ENCODE measurements at places on chromosomes 12 and 14. TPM values are rescaled to one million over a fixed set of nuclear protein-coding genes. Genes with fewer than 3 reads are reported as not detected.

DNA sequence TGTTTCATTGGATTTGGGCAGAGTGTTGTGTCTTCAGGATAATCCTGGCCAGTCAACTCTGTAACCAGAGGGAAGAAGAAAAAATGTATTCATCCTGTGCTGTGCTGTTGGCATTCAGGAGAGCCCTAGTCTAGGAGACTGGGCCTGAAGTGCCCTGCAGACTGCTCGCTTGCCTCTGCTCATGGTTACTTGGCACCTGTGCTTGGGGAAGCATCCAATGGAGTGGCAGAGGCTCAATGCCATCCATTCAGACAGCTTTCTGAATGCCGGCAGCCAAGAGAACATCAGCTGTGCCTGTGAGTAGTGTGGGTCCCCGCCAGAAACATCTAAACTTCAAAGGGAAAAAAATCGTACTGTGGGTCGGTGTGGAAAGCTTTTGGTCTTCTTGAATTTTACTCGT is 124.2 kb downstream of the SRGAP1 start:
- DNase-seq = no peak

- DNase-seq = no peak
Observed at GRCh38 chr12:41804026-41804425, 340.6 kb downstream of the GXYLT1 start.

- no peak for DNase-seq
Observed at GRCh38 chr12:88585077-88585476, 4.8 kb upstream of the KITLG start.

Gene LGR5
- total RNA-seq = 0.71 TPM
